ENCODE measurements at places on chromosomes 4 and X. TPM values are rescaled to one million over a fixed set of nuclear protein-coding genes. Genes with fewer than 3 reads are reported as not detected.

The SHROOM3 gene
- total RNA-seq: 76.3 TPM

The SNX25 gene
- 23.0 TPM for total RNA-seq

The SLC25A43 gene
- total RNA-seq: 6.6 TPM

The CPE gene
- total RNA-seq: 105 TPM

The TMEM156 gene
- total RNA-seq: not detected

The CASP6 gene
- total RNA-seq: 16.3 TPM

The ARMCX1 gene
- 37.9 TPM for total RNA-seq

The MCF2 gene
- 0.39 TPM for total RNA-seq

The FHDC1 gene
- total RNA-seq: 1.5 TPM

The CD38 gene
- 3.2 TPM for total RNA-seq

The MTTP gene
- 0.83 TPM for total RNA-seq

The TDO2 gene
- total RNA-seq: not detected

The GPR78 gene
- not detected for total RNA-seq

The MAGED4B gene
- total RNA-seq: 10.1 TPM

The ACTRT1 gene
- not detected for total RNA-seq

DNA sequence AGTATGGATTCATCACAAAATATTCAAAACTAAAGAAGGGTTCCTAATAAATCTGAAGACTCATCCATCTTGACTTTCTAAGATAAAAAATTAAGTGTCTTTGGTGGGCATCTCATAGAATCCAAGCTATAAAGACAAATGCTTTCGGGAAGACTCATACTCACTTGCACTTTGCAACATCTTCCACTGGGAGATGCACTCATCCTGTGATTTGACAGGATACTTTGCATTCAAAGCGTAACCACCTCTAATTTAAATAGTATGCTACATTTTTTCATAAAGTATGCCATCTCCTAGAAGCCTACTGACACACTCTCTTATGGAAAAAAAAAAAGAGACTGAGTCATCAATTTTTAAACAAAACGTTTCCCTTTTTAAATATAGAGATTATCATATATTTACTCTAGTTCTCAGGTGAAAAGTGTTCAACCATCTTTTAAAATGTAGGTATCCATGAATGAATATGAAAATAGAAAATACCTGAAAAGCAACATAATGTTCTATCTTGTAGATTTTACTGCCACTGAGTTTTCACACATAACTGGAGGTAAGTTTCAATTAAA is 119.6 kb downstream of the KLHL13 start:
- DNase-seq: no peak

DNA sequence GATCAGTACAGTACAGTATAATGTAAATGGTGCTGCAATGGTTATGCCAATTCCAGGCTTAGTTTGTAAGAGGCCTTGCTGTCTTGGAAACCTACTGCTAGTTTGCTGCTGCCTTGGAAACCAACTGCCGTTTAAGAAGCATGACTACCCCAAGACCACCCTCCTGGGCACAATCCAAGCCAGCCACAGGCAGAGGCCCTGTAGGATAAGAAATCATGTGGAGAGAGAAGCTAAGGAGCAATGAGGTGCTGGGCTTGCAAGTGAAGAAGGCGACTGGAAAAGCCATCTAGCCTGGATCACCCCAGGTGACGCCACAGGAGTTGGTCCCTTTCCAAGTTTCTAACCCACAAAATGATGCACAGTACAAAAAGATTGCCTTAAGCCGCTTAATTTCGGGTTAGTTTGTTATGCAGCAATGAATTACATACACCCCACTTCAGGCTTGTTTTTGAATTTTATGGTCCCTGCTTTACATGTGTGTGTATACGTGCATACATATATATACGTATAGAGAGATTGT is 16.9 kb downstream of the ZFP42 start:
- no peak for DNase-seq

- DNase-seq: no peak
Observed at GRCh38 chrX:42732506-42732905, 45.5 kb downstream of the PPP1R2C start.

GRCh38 chrX:130631011-130631410 is 229.2 kb downstream of the RBMX2 start:
- no peak for DNase-seq

DNA sequence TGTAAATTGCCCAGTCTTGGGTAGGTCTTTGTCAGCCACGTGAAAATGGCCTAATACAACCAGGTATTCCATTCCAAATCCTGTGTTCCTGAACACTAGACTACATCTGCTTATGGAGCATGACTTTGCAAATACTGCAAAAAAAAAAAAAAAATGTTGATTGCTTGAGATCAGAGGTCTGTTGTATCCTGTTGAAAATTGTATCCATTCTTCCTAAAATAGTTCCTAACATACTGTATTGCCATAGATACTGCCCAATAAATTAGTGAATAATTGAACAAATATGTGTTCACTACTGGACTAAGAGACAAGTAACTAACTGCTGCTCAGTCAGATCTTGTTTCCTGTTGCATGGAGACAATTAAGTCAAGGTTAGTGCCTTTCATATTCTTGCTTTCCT is 164.3 kb upstream of the PABPC4L start:
- no peak for DNase-seq

- no peak for DNase-seq
Observed at GRCh38 chr4:151324752-151325110, 674 bp downstream of the SH3D19 start.

DNA sequence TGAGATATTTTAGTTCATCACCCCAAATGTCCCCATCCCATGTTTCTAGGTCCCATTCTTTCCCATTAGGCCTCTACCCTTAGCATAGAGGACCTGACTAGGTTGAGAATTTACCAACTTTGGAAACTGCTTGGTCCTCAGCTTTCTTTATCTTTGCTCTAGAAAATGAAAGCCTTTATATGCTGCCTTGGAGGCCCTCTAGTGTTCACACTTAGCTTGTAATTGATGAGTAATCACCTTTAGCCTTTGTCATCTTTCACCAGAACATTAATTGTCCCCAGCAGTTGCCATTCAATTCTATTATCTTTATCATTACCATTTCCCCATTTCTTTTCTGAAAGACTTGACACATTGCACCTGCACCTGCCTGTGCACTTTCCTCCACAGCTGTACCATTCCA is 589.2 kb upstream of the NR3C2 start:
- no peak for DNase-seq

DNA sequence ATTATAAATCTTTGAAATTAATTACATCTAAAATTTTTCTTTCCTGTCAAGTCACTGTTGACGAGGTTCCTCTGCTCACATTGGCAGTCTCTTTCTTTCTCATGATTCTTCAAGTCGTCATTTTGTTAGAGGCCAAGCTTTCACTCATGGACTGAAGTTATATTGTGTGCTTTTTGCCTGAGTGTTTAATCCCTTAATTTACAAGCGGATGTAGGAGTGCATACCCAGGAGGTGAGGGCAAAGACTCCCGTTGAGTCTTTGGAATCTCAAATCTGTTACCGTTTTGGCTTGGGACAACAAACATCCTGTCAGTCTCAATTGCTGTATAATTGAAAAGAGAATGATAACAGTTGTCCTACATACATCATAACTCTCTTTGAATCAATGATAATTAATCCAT is 345.0 kb downstream of the TRIML1 start:
- no peak for DNase-seq

DNA sequence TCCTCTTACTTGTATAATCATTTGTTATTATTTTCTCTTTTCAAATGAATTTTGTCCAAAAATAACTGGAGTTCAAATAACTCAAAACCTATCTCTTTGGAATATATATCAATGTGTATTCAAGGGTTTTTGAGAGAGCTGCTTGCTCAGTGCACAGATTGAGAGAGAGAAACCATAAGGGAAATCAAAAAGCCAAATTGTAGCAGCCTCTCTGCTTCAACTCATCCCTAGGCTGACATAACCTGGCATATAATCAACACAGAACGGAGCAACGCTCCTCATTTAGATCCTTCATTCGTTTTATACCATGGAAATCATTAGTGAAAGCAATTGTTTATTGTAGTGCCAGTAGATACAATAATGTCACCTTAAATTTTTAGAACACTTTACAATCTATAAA is 1.8 kb upstream of the GPM6A start:
- DNase-seq: no peak

GRCh38 chrX:38347136-38347535 is 5.3 kb upstream of the OTC start:
- DNase-seq: no peak

DNA sequence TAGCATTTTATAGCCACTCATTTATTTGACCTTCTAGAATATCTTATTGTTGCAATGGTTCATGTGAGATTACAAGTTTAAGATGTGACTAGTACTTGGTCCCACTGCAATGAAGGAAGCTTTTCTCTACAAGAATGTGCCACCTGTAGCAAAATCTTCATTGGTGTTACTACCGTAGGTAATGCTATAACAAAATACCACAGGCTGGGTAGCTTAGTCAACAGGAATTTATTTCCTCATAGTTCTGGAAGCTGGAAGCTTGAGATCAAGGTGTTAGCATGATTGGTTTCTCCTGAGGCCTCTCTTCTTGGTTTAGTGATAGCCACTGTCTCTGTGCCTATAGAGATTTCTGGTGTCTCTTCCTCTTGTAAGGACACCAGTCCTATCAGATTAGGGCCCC is 441.0 kb downstream of the GPM6A start:
- no peak for DNase-seq

GRCh38 chr4:21885770-21886169 is 62.8 kb downstream of the KCNIP4 start:
- no peak for DNase-seq

DNA sequence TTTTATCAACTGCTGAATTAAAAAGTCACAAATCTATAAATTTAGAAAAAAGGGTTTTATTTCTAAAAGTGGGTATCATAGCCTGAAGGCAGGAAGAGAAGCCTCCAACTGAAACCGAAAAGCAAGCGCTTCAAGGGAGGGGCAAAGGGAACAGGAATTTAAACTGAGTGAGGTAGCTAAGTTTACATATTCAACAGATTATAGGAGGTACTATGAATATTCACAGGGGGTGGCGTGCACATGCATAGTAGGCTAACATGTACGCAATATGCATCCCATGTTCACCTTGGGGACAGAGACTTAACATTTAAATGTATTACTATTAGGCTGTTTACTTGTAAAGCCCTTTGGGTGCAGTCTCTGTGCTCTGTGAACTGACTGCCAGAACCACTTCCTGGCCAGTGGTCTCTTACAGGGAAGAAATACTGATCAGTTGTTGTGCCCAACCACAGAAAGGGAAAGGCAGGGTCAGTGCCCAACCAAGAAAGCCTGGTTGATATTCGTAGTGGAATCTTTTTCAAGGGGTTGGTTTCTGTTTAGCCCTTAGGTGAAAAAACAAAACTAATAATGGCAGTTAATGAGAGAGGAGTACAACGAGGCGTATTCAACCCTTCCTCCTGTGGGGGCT is 168.7 kb upstream of the GALNTL6 start:
- no peak for DNase-seq

DNA sequence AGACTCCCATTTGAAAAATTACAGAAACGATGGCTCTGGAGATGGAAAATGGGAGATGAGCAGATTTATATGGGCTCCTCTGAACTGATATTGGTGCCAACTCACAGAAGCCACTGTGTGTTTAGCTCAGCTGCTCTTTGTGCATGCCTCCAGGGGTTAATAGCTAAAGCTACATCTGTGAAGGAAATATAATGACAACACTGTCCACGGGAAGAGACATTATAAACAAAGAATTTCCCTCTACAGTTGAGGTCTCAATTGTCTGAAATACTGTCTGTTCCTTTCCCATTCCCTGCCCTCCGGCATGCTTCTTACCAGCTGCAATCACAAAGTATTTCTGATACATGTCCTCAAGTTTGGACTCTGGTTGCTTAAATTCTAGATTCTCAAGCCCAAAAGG is 40.4 kb downstream of the PPA2 start:
- DNase-seq: no peak

GRCh38 chr4:150818661-150819060 is 196.4 kb downstream of the LRBA start:
- DNase-seq: no peak

DNA sequence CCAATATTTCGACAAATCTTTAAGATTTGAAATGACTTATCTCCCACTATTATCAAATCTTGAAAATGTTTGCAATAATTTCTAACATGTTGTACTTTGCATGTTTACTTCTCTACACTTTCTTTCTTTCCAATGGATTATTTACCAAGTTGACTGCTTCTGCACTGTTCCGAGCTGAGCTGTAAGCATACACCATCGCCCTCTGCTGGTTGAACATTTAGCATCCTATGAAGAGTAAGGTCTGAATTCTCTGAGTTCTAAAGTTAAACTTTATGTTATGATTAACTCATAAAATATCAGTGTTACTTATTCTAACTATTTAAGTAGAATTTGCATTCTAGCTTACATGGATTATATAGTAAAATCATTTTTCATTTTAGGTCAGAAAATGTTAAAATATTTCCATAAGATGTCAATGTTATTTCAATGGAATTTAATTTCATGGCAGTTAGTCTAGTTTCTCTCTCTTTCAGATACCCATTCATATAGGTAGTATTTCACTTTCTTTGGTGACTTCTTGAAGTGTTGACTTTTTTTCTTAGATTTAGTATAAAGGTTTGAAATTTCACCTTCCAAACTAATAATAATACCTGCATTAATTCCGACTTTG is 137.4 kb downstream of the DKK2 start:
- no peak for DNase-seq

DNA sequence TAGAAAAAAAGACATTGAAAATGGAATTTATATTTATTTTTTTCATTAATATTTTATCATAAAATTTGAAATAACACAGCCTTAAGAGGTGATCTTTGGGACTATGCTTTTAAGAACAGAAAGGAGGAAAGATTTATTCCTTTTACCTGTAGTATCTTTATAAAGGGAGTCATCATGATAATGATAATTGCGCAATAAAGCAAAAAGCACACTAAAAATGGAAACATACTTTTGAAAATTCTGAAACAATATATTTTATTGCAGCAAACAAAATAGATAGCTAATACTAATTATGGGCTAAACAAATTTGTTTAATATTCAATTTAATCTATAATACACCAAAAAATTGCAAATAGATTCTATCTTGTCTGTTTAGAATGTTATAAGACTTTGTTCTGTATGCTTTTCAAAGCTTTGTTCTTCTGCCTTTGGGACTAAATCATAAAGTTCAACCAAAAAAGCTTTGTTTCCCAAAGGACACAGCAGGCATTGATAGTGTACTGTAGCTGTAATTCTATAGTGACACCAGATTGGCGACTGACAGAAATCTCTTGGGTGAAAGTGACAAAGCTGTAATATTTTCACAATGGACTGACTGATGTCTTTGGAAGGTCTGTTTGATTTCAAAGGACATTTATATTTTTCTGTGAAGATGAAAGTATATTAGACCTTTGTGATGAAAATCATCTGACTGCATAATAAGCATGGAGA is 2156.6 kb upstream of the TENM3 start:
- DNase-seq: no peak

GRCh38 chr4:6753103-6753560 is 29.4 kb upstream of the KIAA0232 start:
- DNase-seq: no peak

- DNase-seq: no peak
Observed at GRCh38 chr4:109441862-109442458, 8.3 kb downstream of the SEC24B start.
